Gastroesophageal sphincter (tissue), 4 donors: ENCODE measurements at places on chromosomes 2 and 18. TPM values are rescaled to one million over a fixed set of nuclear protein-coding genes. Genes with fewer than 3 reads are reported as not detected.

The TPO gene
- 14.5 TPM for total RNA-seq

The NAT8 gene
- total RNA-seq: not detected

The RAD51AP2 gene
- total RNA-seq: not detected

The FAM98A gene
- total RNA-seq: 34.6 TPM

The PDE11A gene
- not detected for total RNA-seq

The LYPD6B gene
- total RNA-seq: 0.49 TPM

The SERPINB10 gene
- not detected for total RNA-seq

The SH3RF3 gene
- total RNA-seq: 10.9 TPM

The SH3YL1 gene
- total RNA-seq: 28.5 TPM

The CXCR2 gene
- total RNA-seq: not detected

DNA sequence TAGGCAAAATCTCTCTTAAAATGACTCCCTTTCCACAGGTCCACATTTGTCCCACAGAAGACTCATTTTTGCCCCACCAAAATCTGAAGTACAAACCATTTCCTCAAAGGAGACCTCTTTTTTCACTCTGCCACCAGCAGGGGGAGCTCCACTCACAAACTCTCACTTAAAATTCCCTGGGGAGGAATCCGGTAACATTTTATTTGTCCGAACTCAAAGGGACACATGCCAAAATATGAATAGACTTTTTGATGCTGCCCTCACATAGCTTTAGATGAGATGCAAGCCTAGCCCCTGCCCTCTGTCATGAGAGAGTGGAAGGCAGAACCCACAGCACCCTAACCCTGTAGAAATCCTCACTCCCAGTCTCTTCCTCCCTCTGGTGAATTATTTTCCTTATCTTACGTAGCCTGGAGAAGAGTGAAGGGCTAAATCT lies 57.1 kb downstream of the RMDN2 start:
- H3K27me3 ChIP-seq: no peaks in the 10 kb centered on the region
- peaks cover 2% of the 10 kb centered on the region for H3K4me1 ChIP-seq
- ATAC-seq: no peak
- H3K27ac ChIP-seq: no peak overlapping the region

DNA sequence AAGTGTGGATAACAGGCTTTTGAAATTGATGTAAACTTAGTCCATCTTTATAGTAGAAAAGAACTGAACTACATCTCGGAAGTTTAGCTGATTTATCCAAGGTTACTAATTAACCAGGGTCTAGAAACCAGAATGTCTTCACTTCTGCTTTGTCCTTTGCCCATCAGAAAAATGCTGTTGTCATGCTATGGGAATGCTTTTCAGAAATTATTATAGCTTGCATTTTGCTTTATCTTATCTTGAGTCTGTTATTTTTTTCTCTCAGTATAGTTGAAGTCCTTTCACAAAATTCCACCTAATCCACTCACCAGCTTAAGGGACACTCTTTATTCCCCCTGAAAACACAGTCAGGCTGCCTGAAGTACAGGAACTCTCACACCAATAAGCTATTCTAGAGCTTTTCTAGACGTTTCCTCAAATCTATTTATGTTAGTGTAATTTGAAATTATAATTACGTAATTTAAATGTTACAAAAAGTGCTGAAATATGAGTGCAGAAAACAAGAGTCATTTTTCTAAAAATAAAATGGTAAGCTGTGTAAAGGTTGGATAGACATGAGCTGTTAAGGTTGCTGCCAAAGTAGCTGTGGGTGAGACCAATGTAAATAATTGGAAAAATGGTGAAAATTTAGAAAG lies 456.3 kb downstream of the TGIF1 start:
- no peaks in the 10 kb centered on the region for H3K4me1 ChIP-seq
- H3K27me3 ChIP-seq: peaks cover 4% of the 10 kb centered on the region
- no peak overlapping the region for H3K27ac ChIP-seq
- H3K36me3 ChIP-seq: no peaks in the 10 kb centered on the region
- H3K4me3 ChIP-seq: no peak overlapping the region

DNA sequence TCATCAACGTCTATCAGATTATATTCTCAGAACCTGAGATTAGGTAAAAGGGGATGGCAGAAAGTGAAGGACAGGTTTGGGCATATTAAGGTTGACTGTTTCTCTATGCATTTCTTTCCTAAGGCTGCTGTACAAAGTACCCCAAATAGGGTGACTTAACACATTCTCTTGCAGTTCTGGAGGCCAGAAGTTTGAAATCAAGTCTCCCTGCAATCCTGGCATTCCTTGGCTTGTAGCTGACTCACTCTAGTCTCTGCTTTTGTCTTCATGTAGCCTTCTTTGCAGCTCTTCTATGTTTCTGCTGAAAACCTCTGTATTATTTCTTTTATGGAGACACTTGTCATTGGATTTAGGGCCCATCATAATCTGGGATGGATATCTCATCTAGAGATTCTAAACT lies 364.3 kb downstream of the PLCL1 start:
- H3K27ac ChIP-seq: no peak overlapping the region
- no peaks in the 10 kb centered on the region for H3K4me1 ChIP-seq
- no peak overlapping the region for H3K4me3 ChIP-seq

GRCh38 chr2:219161097-219161496 lies 482 bp upstream of the NHEJ1 start:
- no peak for ATAC-seq
- H3K27me3 ChIP-seq: no peaks in the 10 kb centered on the region
- H3K27ac ChIP-seq: peak overlapping the region; percentile 98
- peaks cover 23% of the 10 kb centered on the region for H3K36me3 ChIP-seq

DNA sequence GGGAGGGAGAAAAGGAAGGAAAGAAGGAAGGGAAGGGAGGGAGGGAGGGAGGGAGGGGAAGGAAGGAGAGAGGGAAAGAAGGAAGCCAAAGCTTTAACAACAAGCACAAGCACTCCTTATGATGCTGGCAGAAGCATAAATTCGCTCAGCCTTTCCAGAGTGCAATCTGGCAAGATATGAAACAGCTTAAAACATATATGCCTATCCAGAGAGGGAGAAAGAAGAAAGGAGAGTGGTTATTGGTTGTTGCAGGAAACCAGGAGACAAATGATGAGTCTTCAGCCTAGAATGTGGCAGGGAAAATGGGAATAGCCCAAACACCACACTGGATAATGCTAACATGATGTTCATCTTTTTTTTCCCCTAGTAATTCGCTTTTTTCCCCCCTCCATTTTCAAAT lies 64.0 kb downstream of the STPG4 start:
- H3K4me3 ChIP-seq: no peak overlapping the region
- no peak for ATAC-seq
- H3K36me3 ChIP-seq: no peaks in the 10 kb centered on the region
- no peak overlapping the region for H3K27ac ChIP-seq
- H3K27me3 ChIP-seq: no peaks in the 10 kb centered on the region
- no peaks in the 10 kb centered on the region for H3K4me1 ChIP-seq

DNA sequence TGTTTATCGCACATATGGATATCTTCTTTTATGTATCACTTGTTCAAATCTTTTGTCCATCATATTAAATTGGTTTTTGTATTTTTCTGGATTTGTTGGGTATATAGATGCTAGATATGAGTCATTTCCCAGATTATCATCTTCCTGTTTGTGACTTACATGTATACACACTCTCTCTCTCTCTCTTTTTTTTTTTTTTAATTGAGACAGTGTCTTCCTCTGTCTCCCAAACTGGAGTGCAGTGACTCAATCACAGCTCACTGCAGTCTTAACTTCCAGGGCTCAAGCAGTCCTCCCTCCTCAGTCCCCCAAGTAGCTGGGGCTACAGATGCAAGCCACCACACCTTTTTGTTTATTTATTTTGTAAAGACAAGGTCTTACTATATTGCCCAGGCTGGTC lies 43.8 kb downstream of the XIRP2 start:
- no peaks in the 10 kb centered on the region for H3K36me3 ChIP-seq
- H3K27me3 ChIP-seq: no peaks in the 10 kb centered on the region
- H3K4me3 ChIP-seq: no peak overlapping the region
- no peak for ATAC-seq
- no peak overlapping the region for H3K27ac ChIP-seq
- no peaks in the 10 kb centered on the region for H3K4me1 ChIP-seq

DNA sequence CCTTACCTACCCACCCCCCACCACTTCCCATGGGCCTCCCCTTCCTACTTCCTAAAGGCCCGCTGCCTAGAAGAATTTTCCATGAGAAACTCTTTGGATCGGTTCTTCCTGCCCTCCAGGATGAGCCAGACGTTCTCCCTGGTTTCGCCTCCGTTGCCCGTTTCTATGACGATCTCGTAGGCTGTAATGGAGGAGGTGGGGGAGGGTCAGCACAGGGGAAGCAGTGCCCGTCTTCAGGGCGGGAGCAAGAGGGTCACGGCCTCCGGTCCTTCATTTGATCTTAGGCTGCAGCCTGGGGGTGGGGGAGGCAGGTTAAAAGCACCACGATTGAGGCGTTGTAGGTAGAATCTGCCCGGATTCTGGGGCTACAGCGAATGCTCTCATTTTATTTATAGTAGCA lies 172.0 kb downstream of the LOXHD1 start:
- peaks cover 23% of the 10 kb centered on the region for H3K27me3 ChIP-seq
- ATAC-seq: no peak
- H3K4me1 ChIP-seq: peaks cover 9% of the 10 kb centered on the region
- no peak overlapping the region for H3K4me3 ChIP-seq
- no peak overlapping the region for H3K27ac ChIP-seq
- no peaks in the 10 kb centered on the region for H3K36me3 ChIP-seq

DNA sequence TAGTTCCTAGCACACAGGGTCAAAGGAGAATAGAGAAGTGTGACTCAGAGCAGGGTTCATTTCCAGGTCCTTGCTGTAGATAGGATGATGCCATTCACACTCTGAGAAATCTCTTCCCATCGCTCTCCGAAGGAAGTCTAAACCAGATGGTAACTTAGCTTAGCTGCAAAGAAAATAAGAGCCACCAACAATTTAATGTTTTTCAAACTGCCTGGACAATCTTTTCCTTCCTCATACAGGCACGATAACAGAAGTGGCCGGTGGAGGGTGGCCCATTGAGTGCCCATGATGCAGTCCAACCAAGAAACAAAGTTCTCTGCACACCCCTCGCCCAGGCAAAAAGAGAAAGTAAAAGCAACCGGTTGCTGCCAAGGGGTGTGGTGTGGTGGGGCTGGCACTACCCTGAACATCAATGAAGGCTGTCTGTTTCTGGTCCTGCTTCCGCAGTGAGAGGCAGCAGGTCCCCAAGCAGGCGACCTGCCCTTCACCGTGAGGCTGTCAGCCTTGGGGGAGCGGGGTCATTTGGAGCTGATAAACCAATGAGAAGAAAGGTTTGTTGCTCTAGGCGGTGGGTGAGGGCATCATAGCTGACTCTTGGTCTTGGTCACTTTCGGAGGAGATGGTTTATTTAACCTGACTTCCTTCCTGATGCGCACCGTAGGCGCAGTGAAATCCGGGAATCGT lies 105.6 kb upstream of the CD302 start:
- peak overlapping the region; percentile 46 for H3K27ac ChIP-seq
- peaks cover 10% of the 10 kb centered on the region for H3K4me1 ChIP-seq
- peak; percentile 20 for ATAC-seq
- peaks cover 35% of the 10 kb centered on the region for H3K27me3 ChIP-seq

DNA sequence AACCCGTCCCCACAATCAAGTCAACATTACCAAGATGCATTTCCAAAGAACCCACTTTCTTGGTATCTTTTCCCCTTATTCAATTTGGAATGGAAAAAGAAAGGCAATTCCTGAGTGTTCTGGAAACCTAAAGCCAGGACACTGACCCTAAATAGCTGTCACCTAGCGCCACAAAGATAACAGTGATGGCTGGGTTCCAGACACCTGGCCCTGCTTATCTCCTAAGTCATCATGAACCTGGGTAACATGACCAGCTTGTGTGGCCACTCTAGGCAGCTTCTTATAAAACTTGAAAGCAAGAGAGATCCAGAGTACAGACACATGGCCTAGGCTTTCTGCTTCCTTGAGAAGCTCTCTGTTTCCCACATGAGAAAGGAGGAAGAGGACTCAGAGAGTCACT lies 95.4 kb downstream of the BOD1L2 start:
- no peaks in the 10 kb centered on the region for H3K4me1 ChIP-seq
- no peak overlapping the region for H3K4me3 ChIP-seq
- no peaks in the 10 kb centered on the region for H3K36me3 ChIP-seq

DNA sequence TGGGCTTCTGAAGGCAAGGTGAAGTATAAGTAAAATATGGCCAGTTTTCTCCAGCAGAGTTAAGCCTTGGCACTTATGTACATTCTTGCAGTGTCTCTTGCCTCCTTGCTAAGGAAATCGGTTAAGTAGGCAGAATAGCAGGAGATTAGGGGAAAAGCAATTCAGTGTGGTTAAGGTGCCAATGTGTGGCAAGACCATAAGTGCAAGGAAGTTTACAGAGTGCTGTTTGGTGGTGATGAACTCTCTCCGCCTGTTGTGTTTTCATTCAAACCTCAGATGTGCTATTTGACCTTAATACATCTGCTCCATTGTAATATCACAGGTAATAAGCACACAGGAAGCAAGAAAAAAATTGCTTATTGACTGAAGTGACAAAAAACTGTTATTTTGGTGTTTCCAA lies 156.1 kb downstream of the MGAT5 start:
- peaks cover 11% of the 10 kb centered on the region for H3K4me1 ChIP-seq
- ATAC-seq: no peak
- H3K4me3 ChIP-seq: no peak overlapping the region
- H3K27ac ChIP-seq: no peak overlapping the region

DNA sequence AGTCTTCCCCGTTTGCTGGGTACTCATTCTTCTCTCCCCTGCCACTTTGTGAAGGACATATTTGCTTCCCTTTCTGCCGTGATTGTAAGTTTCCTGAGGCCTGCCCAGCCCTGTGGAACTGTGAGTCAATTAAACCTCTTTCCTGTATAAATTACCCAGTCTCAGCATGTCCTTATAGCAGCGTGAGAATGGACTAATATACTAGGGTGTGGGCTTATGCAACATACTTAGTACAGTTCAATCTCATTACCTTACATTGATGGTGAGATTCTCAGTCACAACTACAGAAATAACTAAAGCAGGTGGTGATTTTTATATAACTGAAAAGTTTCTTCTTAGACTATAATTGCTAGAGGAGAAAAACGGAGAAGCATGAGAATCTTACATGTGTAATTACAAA lies 237.9 kb upstream of the MMADHC start:
- ATAC-seq: no peak
- no peak overlapping the region for H3K27ac ChIP-seq
- H3K4me3 ChIP-seq: no peak overlapping the region

DNA sequence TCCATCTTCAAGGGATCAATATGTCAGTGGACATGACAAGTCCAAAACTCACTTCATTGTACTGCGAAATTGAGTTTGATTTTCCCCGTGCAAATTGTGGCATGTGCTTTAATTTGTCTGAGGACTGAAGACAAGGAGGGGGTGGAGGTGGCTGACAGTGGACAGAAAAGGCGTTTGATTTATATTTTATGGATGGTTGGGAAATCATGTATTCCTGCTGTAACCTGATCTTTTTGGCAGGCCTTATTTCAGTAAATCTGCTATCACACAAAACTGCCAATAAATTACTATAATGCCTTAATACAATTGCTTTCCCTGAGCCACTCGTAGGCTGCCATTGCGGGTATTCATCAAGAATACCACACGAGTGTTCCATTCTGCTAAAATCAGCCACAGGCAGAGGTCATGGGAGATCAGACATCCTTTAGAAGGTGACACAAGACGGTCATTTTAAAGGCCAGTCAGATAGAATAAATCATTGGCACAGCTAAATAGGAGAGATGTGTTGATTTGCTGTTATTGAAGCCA lies 720.5 kb downstream of the MBD2 start:
- no peak for ATAC-seq
- H3K27me3 ChIP-seq: no peaks in the 10 kb centered on the region
- H3K36me3 ChIP-seq: no peaks in the 10 kb centered on the region
- H3K4me3 ChIP-seq: no peak overlapping the region
- no peak overlapping the region for H3K27ac ChIP-seq
- H3K4me1 ChIP-seq: no peaks in the 10 kb centered on the region

GRCh38 chr2:175884697-175885393 lies 117.2 kb downstream of the LNPK start:
- no peaks in the 10 kb centered on the region for H3K36me3 ChIP-seq
- no peak for ATAC-seq
- H3K27me3 ChIP-seq: no peaks in the 10 kb centered on the region
- H3K27ac ChIP-seq: no peak overlapping the region
- H3K4me3 ChIP-seq: no peak overlapping the region
